ENCODE measurements at places on chromosomes 5 and 9.
A peak's percentile ranks its signal among the peaks of the same experiment; 100 is the strongest.

DNA sequence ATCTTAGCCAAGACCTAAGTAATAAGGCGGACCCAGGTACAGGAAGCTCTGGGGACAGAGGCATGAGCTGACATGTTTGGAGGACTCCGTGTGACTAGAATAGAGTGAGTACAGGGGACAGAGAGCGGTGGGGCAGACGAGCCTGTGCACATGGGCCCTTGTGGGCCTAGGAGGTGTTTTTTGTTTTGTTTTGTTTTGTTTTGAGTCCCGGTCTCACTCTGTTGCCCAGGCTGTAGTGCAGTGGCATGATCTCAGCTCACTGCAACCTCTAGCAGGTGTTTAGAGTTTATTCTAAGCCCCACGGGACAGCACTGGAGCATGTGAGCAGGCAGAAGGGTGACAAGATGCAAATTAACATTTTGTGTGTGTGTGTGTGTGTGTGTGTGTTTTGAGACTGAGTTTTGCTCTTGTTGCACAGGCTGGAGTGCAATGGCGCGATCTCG is 3.1 kb upstream of the EEIG1 start:
- peak; percentile 83 for DNase-seq

- DNase-seq: no peak
These were observed 13.4 kb upstream of the CCDC112 start for GRCh38 chr5:115309751-115310370.

- DNase-seq: no peak
These were observed 382.9 kb upstream of the RFX3 start for GRCh38 chr9:3908731-3909130.

GRCh38 chr5:157575381-157576020 is at the start of gene ADAM19:
TSS of gene ADAM19 (minus strand) at chr5:157575775. CDS start at chr5:157575696, 79 bp downstream.
- peak; percentile 56 for DNase-seq

- no peak for DNase-seq
These were observed 21.9 kb downstream of the ROPN1L start for GRCh38 chr5:10463566-10463965.

DNA sequence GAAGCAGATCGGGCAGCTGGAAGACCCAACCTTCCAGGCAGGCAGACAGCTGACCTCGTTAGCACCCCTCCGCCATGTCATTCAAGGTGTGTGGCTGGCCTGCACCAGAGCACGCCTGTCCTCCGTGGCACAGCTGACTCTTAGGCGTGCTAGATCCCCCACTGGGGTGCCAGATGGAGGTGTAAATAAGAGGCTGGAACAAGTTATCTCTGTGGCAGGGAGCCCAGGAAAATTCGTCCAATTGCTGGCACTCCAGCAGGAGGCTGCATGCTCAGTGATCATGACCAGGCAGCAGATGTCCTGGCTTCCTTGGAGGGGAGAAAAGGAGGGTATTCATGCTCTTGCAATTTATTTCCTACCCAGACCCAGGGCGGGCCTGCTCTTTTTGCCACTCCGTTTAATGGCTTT is 7.8 kb upstream of the ALDOB start:
- no peak for DNase-seq

DNA sequence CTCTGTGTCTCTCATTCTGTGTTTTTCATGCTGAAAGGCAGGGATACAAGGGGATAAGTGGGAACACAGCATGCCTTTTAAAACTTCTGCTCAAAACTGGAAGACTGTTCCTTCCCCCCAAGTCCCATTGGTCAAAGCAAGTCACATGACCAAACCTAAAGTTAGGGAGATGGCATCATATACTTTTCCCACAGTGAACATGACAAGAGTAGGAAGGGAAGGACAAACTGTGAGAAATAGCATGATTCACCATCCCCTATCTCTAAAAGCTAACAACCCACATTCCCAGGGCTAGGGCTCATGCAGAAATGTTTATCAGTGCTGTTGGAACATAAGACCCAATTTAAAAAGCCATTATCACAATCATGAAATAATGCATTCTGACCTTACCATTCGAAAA is 24.2 kb upstream of the SHISAL2B start:
- DNase-seq: no peak

GRCh38 chr5:103510851-103511553 is 51.6 kb downstream of the NUDT12 start:
- no peak for DNase-seq

DNA sequence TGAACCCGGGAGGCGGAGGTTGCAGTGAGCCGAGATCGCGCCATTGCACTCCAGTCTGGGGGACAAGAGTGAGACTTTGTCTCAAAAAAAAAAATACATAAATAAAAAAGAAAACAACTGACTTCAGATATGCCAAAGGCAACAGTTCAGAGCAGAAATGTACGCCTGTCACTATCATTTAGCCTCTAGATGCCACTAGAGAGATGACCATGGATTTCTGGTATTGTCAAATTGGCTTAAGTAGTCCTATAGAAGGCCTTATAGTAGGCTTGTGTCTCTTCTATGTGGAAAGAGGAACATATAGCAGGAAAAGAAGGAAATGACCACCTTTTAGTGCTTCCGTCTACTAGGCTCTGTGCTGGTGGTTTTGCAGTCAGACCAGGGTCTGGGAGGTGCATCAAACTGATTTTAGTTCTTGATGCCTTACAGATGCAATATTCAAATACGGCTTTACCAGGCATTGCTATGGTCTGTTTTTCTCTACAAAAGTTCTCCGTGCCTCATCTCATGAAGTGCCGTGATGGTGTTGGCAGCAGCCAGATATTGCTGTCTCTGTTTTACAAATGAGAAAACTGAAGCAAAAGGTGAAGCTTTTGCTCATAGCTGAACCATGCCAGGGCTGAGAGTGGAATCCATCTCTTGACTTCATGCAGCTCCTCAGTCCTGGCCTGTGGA is 17.2 kb downstream of the AGXT2 start:
- no peak for DNase-seq

GRCh38 chr5:78756858-78757257 is 108.3 kb upstream of the LHFPL2 start:
- DNase-seq: no peak

DNA sequence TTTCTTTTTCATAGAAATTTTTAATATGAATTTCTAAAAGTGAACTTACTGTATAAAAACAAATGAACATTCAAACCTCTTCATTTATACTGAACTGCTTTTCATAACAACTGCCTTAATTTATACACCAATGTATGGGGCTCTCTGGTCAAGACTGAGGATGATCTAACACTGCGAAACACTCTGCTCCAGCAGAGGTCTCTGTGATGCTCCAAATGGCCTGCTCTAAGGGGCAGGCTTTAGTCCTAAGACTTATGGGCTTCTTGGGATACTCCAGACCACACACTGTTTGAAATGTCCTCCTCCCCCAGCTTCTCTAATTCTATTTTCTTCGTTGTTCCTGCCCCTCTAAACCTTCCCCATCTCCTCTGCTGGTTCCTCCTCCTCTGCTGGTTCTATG is 58.5 kb downstream of the LIFR start:
- DNase-seq: no peak

GRCh38 chr5:131019601-131020315 is 145.3 kb downstream of the HINT1 start:
- no peak for DNase-seq

DNA sequence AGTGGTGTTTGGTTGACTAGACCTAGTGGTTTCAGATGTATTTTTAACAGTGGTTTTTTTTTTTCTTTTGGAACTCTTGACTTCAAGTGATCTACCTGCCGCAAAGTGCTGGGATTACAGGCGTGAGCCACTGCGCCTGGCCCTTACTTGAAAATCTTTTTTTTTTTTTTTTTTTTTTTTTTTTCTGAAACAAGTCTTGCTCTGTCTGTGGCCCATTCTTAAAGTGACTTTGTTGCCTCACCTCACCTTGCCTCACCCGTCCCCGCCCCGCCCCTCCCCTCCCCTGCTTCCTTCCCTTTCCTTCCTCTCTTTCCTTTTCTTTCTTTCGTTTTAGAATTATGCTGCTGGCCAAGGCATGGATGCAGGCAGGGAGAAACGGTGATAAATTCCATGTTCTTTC is 26.0 kb downstream of the GPBP1 start:
- DNase-seq: no peak

- no peak for DNase-seq
These were observed 115.2 kb downstream of the SIL1 start for GRCh38 chr5:139082813-139083498.

GRCh38 chr9:114588651-114589526 is 1.3 kb downstream of the ATP6V1G1 start:
- no peak for DNase-seq

DNA sequence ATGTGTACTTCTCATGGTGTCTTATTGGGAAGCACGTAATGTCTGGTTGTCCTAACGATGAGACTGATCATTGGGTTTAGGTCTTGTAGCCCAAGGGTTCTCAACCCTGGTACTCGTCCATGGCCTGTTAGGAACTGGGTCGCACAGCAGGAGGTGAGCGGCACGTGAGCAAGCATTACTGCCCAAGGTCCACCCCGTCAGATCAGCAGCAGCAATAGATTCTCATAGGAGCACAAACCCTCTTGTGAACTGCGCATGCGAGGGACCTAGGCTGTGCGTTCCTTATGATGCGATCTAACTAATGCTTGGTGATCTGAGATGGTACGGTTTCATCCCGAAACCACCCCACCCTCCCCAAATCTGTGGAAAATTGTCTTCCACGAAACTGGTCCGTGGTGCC is 33.5 kb downstream of the CNOT6 start:
- no peak for DNase-seq

DNA sequence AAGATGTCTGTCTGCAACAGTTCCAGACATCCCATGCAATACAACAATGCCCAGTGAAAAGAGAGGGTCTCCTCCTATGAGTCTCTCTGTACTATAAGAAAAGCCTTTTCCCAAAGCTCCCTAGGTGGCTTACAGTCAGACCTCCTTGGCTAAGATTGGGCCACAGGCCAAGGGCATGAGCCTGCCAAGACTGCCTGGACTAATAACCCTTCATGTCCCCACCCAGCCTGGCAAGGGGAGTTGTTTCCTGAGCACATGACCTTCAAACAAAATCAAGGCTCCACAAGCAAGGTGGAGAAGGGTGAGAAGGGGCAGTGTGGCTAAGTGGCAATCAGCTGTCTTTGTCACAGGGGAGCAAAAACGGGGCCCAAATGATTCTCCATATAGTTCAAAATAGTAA is 75.6 kb upstream of the ZSWIM6 start:
- DNase-seq: no peak

DNA sequence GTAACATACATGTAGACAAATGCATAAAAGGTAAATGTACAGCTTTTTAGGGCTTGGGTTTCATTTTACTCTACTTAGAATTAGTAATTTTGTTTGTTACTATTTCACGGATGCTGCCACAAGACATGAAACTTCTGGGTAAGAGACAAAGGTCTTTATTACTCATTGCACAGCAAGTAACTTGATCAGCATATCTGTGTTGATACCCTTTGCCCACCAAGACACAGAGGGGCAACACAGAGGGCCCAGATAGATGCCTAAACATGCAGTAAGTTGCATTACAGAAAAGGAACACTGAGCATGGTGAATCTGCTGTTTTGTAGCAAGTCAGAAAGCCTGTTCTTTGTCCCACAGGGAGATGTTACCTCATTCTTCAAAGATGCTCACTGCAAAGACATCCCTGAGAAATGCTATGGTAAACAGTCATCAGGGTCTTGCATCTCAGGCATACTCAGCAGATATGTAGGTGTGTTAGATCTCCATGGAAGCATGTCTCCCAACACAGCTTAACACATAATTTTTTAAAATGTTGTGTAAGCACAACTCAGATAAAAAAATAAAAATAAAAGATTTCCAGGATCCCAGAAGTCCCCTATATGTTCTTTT is 10.3 kb downstream of the ITGA2 start:
- DNase-seq: no peak

GRCh38 chr9:14693251-14693861 is at the start of gene ZDHHC21:
TSS of gene ZDHHC21 (minus strand) at chr9:14693432. CDS start at chr9:14674340, 19,092 bp downstream.
- DNase-seq: peak; percentile 53

DNA sequence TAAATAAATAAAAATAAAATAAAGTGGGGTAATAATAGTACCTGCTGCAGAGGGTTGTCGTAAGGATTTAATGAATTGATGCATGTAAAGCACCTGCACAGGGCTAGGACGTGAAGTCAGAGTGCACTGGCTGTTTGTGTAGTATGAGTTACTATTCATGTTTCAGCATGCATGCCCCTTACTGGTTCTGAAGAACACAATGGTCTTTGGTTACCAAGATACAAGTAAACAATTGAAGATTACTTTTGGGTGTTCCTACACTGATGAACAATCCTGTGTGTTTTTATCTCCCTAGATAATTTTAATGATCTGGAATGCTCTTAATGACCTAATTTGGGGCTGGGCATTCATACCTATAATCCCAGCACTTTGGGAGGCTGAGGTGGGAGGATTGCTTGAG is 23.2 kb upstream of the PRRC2B start:
- no peak for DNase-seq

- DNase-seq: no peak
These were observed 11.7 kb upstream of the ESM1 start for GRCh38 chr5:54997081-54997480.

- no peak for DNase-seq
These were observed 299.4 kb downstream of the ZSWIM6 start for GRCh38 chr5:61631438-61631941.

DNA sequence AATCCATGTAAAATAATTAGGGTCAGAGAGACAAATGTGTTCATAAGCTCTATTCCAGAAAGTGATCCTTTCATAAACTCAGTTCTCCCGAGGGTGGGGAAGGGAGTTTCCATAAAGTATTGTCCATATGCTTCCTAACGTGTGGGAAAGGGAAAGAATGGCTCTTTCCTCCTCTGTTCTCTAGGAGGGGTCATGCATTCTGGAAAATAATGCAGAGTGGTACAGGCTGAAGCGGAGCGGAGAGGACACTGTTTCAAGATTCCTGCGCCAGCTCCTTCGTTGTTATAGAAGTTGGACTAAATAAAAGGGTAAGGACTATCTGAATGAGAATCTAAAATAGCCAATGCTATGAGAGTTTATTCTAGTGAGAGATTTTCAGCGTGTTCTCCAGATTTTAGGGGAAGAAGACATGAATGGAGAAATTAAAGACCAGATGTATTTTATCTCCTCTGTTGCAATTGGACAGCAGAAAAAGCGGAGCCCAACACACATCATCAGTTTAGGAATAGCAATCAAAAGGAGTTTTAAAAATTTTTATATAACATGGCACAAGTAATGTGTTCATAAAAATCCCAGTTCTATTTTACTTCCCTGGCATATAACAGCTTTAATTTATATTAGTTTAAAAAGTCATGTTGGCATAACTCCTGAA is 166.9 kb upstream of the MPDZ start:
- no peak for DNase-seq

- no peak for DNase-seq
These were observed 53.4 kb upstream of the PTCH1 start for GRCh38 chr9:95570150-95570549.

- no peak for DNase-seq
These were observed 198.9 kb downstream of the TAF11L14 start for GRCh38 chr5:17832949-17833745.

All from CD4-positive, alpha-beta T cell treated with Interleukin-15 for 1 hour (primary cell).